ENCODE measurements at places on chromosomes 3 and 15. TPM values are rescaled to one million over a fixed set of nuclear protein-coding genes. Genes with fewer than 3 reads are reported as not detected.

GRCh38 chr3:13514639-13515435 is 34.1 kb upstream of the FBLN2 start:
- no peak for DNase-seq

DNA sequence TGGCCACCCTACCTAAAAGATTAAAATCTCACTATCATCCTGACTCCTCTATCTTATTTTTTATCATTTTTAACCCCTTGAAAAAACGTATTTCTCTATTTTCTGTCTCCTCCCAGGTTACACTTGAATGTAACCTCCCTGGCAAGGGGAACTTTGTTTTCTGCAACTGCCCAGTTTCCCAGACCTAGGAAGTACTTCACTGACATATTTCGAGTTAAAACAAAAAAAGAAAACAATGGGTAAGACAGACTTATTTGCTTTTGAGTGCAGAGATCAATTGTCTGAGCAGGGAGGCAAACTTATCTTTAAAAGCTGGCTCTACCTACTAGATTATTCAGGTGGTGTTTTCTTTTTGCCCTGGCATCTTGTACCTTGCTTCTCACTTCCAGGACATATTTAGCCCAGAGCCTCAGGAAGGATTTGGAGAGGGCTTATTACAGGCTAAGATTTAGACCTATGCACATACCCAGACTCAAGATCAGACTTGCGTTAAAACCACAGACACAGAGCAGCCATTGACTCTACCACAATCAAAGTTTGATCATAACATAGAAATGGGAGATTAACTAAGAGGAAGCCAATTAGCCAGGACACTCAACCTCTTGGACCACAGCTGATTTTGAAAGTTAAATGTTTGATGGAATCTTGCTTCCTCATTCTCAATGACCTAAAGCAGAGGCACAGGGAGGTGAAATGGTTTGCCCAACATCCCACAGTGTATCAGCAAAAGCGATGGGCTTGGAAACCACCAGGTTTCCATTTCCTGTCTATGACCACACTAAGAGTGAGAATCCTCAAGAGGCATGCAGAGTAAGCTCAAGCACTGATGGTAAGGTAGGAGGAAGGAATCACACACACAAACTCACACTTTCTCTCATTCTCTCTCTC is 169.5 kb upstream of the THBS1 start:
- DNase-seq, result peak; percentile 49

DNA sequence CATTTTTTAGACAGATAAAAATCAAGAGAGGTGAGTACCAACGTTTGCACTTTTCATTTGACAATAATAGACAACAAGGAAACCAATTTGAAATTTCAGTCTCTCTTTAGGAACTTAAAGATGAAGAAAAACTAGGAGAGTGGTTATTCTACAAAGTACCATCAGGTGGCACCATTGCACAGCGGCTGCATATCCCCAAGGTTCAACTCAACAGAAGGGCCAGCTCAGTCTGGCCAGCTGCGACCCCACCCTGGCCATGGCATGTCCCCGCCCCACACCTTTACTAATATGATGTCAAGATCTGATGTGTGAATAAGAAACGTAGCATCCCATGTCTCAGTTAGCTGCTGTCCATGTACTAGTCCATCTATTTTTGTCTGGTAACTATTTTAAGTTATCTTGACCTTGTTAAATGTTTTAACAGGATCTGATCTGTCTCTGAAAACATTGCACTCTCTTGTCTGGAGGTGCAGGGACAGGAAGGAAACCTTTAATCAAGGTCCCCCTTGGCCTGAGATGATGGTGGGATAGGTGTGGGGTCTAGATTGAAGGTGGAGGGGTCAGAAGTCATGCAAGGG is 35.5 kb upstream of the CGNL1 start:
- DNase-seq, result peak; percentile 27

- no peak for DNase-seq
Observed at GRCh38 chr3:149296972-149297371, 36.5 kb downstream of the TM4SF18 start.

DNA sequence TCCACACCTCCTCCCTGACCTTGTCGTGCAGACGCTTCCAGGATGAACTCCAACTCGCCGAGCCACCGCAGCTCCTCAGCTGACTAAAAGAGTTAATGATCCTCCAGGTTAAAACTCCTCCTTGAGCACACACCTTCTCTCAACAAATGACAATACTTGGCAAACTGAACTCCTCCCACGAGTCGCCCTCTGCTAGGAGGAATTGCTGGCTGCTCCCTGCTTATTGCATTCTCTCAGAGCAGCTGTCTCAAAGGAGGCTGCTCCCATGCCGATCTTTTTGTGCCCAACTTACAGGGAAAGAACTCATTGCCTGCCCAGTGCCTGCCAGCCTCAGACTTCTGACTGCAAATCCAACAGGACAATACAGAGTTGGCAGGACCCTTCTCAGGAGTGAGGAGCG is at the start of gene ATP13A4:
Gene ATP13A4 (minus strand): TSS at position 85 of the 400 bp plus-strand sequence. CDS start 96 bp downstream, outside the sequence.
- DNase-seq, result no peak

- peak; percentile 53 for DNase-seq
Observed at GRCh38 chr3:123489400-123490004, 40.6 kb upstream of the ADCY5 start.

DNA sequence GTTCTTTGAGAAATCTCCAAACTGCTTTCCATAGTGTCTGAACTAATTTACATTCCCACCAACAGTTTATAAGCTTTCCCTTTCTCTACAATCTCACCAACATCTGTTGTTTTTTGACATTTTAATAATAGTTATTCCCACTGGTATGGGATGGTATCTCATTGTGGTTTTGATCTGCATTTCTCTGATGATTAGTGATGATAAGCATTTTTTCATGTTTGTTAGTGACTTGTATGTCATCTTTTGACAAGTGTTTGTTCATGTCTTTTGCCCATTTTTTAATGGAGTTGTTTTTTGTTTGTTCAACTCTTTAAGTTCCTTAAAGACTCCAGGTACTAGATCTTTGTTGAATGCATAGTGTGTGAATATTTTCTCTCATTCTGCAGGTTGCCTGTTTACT is 116.6 kb upstream of the TSC22D2 start:
- no peak for DNase-seq

- no peak for DNase-seq
Observed at GRCh38 chr15:71136159-71136783, 21.0 kb downstream of the THSD4 start.

DNA sequence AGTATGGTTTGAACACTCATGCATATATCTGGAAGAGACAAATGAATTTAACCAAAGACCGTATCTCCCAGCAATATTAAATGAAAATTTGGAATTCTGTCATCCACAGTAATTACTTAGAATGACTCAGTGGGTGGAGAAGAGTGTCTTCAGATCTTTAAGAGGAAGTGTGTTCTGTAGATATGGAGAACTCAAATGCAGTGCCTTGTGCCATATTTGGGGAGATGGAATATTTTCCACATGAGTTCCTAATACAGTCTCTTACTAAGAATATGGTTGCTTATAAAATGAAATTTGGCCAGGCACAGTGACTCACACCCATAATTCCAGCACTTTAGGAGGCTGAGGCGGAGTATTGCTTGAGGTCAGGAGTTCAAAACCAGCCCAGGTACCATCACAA is 40.5 kb downstream of the ANO10 start:
- DNase-seq, result no peak

CLDN18 gene
- total RNA-seq, result not detected

GATA2 gene
- total RNA-seq, result 4.1 TPM

ATG3 gene
- 52.2 TPM for total RNA-seq

CHRNA5 gene
- total RNA-seq, result 2.6 TPM
